ENCODE measurements at places on chromosomes 6 and 20. TPM values are rescaled to one million over a fixed set of nuclear protein-coding genes. Genes with fewer than 3 reads are reported as not detected.

The FAM209A gene
- polyA plus RNA-seq: 0.34 TPM

The MAFB gene
- polyA plus RNA-seq: 17.2 TPM

The IBTK gene
- polyA plus RNA-seq: 32.6 TPM

- DNase-seq: no peak
These were observed 13.6 kb downstream of the FBXO30 start for GRCh38 chr6:145801021-145801420.

DNA sequence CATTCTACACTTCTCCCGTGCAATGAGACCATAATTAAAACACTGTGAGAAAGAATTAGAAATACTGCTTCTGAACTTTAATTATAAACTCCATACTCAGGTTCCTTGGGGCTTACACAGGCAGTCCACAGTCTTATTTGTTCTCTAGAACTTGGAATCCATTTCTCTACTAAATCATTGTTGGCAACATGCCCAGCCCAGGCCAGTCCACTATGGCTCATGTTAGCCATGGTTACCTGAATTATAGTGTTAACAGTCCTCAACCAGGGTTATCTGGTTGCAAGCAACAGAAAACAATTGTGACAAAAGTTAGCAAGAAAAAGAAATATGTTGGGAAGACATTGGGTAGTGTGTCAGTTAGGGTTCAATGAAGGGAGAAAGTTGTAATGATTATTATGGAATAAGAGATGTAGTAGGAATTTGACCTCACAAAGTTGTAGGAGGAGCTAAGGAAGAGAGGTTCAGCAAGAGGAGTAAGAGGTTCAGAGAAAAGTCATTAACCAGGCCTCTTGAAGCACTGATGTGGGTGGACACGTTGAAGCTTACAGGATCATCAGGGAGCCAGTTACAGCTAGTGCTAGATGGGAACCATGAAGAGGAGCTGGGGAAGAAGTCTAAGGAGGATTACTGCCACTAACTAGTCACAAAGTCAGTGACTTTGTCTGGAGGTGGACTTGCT is 352.5 kb upstream of the PRND start:
- no peak for DNase-seq
